Activated CD4-positive, alpha-beta T cell treated with anti-CD3 and anti-CD28 coated beads for 1 hour (primary cell): ENCODE measurements at places on chromosomes 6 and 20.

DNA sequence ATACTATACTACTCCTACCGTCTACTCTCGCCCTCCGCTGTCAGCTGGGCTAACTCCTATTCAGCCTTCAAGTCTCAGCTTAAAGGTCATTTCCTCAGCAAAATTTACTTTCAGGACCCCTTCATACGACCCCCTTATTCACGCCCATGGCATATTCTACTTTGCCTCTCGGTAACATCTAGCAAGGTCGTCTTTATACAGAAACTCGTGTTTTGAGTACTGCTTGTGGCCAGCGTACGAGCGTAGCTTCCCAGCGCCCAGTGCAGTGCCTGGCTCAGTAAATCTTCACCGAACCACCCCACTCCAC is 546 bp downstream of the CRNKL1 start:
- no peak for DNase-seq

GRCh38 chr6:130032758-130033340 is 14.5 kb downstream of the L3MBTL3 start:
- DNase-seq = no peak

DNA sequence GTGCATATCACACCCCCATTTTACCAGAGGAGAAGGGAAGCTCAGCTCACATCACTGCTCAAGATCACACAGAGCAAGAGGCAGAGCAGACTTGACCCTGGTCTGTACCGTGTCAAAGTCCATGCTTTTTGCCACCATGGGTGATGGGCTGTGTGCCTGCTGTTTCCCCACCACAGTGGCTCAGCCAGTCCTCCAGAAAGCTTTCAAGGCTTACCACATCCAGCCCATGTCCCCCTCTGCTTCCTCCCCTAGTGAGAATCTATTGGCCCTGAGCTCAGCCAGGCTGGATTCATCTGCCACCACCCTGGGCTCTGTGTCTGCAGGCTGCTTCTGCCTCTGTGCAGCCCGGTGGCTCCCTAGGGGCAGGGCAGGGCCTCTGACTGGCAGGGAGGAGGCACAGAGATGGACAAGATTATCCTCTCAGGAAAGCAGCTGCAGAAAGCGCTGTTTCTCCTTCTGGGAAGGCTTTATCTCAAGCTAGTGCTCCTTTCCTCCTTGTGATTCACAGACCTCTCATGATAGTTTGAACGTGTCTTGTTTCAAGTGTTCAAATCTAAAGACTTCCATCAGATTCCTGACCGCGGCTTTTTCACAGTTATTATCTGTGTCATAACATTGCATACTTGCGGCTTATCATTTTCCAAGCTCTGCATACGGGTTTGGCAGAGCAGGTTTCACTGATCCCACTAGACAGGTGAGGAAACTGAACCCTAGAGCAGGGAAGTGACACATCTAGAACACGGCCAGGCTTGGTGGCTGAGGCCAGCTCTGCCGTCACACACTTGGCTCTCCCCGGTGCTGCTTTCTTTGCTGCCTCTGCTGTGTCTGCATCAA is 37.4 kb downstream of the VEGFA start:
- no peak for DNase-seq

GRCh38 chr6:131740161-131740560 is 29.3 kb upstream of the CTAGE9 start:
- no peak for DNase-seq

GRCh38 chr20:62117658-62118057 is 4.6 kb upstream of the LSM14B start:
- DNase-seq = peak; percentile 44

DNA sequence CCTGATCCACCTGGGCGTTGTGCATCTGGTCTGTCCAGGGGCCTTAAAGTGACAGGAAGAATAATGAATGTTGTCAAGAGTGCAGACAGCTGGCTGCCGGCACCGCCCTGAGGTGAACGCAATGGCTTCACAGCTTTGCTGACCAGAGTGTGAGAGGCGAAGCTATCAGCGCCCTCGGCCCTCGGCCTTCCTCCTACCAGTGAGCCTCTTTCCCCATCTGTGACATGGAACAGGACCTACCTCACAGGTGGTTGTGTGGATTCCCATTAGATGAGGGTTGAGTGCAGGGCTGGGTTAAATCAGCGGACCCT is 54.8 kb downstream of the CTCFL start:
- no peak for DNase-seq

DNA sequence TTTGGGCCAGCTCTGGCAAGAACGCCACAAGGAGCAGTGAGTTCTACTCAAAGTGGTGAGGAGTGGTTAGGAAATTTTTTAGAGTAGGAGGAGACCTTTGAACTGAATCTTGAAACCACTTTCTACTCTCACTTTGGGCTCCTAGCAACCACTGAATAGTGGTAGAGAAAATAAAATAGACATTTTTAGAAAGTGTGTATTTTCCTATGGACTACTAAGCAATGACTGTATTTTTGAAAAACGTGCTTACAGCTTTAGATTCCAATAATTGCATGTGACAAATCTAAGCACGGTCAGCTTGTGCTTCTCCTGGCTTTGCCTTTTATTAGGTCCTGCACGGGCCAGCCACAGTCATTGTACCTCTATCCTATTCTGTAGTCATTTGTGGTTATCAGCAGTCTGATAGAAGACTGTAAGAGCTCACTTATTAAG is 8.7 kb upstream of the IFNGR1 start:
- no peak for DNase-seq
